ENCODE measurements at places on chromosomes 11 and 22.

DNA sequence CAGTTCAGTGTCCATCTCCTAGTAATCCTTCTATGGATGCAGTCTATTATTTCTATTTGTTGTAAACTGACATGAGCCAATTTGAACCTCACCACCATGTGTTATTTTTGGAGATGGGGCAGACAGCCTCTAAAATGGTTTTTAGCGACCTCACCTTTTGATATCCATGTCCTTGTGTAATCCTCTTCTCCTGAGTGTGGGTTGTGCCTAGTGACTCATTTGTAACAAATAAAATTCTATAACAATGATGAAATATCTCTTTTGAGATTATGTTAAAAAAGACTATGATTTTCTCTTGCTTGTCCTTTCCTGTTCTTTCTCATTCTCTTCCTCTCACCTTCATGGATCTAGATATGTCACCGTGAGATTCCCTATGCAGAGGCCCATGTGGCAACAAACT, 554.6 kb upstream of the ANO3 start:
- DNase-seq: no peak

DNA sequence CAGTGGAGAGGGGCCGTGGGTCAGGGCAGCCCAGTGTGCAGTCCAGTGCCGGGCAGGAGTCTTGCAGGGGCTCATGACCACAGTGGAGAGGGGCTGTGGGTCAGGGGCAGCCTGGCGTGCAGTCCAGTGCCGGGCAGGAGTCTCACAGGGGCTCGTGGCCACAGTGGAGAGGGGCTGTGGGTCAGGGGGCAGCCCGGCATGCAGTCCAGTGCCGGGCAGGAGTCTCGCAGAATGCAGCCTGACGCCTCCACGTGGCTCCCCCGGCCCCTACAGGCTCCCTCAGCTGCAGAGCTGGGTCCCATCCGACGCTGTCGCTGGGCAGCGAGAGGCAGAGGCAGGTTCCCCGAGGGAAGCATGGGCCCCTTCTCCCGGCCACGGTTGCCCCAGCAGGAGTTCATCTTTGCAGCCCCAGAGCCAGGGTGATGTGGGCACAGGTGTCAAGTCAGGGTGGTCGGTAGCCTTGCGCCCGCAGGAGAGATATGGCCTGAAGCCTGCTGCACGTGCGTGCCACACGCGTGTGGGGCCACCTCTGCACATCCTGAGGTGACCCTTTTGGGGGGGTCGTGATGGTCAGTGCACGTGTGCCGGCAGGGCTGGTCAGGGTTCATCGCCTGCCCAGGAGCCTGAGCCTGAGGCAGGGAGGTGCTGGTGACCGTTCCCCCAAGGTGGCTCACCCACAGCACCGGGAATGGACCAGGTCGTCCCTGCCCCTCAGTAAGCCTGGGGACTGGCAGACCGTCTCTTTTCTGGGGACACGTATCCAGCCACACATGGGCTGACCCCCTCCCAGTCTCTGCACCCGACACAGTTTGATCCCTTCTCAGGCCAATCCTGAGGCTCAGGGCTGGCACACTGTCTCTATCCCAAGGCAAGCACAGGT, 2.9 kb downstream of the IFITM5 start:
- DNase-seq: no peak

- DNase-seq: no peak
Measured at GRCh38 chr11:3641701-3642070, at the start of gene ART5. Gene ART5, minus strand, starts transcription at chr11:3641992. Its CDS starts 130 bp downstream, at chr11:3641862.

DNA sequence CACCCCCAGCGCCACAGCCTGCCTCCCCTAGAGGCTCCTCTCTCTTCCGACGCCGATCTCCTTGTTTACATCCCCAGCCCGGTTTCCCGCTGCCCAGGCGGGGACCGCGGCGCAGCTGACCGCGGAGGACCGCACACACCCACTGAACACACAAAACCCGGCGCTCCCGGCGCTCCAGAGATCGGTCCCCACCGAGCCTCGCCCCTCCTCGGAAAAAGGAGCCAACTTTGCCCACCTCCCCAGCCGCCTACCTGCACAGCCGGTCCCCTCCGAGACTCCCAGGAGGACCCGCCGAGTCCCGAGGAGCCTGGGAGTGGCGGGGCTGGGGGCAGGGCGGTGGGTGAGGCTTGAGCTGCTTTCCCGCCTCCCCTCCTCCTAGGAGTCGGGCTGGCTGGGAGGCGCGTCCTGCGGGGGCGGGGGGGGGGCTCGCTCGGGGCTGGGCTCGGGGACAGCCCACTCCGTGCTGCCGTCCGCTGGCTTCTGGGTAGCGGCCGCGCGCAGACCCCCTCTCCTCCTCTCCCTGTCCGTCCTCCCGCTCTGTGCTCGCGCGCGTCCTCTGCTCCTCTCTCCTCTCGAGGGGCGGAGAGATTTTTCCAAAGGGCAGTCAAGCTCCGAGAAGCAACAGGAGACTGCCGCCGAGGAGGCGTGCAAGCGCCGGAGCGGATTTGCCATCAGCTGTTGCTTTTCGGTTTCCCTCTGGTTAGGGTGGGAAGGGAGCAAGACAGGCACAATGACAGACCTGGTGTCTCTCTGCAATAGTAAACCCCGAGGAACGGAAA, at the start of gene FXYD6:
TSS of gene FXYD6 (minus strand) at position 318 of the 779 bp plus-strand sequence. CDS start 33,882 bp downstream, outside the sequence.
- DNase-seq: no peak

DNA sequence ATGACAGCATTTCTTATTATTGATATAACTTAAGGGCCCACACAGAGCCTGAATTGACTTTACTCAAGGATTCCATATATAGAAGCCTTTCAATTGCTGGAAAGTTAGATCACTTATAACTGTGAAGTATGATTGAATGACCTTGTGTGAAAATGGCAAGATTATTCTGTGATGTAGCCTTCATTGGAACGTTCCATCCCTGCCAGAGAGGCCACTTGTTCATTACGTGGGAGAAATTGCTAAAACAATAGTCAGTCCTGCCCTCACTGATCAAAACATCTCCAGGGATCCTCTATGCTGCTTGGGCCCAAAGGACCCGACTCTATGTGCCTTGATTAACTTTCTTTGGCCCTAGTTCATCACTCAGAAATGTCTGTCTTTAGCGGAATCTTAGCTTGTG, 159.5 kb upstream of the BLID start:
- no peak for DNase-seq

GRCh38 chr11:55707029-55707428, 45.0 kb downstream of the OR4C6 start:
- DNase-seq: no peak

GRCh38 chr11:129992161-129992944, 10.3 kb downstream of the PRDM10 start:
- peak; percentile 47 for DNase-seq

- no peak for DNase-seq
Measured at GRCh38 chr11:112247201-112247600, 13.5 kb downstream of the PLET1 start.

- DNase-seq: no peak
Measured at GRCh38 chr11:75371949-75372876, 20.8 kb upstream of the ARRB1 start.

GRCh38 chr11:74306435-74307175, 4.8 kb downstream of the P4HA3 start:
- DNase-seq: no peak

DNA sequence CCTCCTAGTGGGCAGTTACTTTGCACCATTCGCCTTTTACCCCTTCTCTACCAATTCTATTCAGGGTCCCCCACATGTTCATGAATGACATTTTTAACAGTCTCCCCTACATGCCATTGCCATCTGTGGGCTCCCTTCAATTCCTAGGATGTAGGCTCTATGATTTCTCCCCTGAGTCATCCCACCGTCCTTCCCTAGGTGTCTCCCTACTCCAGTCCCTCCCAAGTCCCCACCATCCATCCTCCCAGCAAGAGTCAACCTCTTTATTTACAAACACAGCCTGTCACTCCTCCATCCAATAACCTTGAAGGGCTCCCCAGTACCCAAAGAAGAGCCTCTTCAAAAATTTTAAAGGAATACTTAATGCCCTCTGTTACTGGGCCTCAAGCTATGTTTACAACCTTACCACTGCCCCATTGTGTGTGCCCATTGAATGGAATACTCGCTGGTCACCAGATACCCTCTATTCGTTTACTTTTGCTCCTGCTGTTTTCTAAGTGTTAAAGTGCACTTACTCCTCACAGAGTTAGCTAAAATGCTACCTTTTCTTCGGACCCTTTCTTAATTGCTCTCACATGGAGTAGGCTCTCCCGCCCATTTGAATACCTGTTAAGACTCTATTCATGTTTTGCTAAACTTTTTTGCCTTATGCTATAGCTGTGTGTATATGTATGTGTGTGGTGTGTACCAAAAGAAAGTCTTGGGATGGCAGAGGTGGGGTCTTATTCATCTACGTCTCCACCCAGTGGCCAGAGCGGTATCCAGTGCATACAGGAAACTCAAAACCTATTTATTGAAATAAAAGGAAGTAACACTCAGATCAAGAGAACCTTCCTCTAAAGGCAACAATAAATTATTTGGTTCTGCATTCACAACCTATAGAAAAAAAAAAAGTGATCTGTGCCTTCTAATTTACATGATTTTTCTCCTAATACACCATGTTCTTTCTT, 235.8 kb upstream of the CCDC90B start:
- no peak for DNase-seq

- no peak for DNase-seq
Measured at GRCh38 chr22:30742291-30743256, 47.9 kb downstream of the OSBP2 start.

GRCh38 chr11:33317662-33318061, 60.5 kb downstream of the HIPK3 start:
- no peak for DNase-seq

DNA sequence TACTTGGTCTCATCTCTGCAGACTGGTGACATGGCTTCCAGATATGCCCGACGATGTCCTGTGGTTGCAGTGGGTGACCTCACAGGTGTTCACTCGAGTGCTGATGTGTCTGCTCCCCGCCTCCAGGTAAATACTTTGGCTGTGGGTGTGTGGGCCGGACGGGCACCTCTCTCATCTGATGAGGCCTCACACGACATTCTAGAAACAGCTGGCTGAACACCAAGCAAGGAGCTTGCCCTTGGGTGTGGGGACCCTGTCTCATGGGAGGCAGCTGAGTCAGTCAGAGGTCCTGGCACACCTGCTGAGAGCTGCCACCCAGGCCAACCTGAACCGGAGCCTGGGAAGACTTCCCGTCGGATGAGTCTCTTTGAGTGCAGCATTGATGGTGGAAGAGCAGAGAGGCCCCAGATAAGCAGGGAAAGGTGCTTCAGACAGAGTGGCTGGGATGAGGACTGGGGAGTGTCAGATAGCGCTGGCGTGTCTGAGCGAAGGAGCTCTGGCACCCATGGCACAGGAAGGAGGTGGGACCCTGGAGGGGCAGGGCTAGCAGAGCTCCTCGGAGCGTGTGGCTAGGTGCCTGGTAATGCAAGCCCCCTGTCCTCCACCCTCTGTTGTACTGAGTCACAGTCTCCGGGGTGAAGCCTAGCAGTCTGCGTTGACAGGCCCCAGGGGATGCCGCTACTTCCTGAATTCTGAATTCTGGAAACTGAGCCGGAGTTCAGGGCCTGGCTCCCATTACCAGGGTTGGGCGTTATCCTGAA, 10.4 kb upstream of the SAMM50 start:
- DNase-seq: no peak

DNA sequence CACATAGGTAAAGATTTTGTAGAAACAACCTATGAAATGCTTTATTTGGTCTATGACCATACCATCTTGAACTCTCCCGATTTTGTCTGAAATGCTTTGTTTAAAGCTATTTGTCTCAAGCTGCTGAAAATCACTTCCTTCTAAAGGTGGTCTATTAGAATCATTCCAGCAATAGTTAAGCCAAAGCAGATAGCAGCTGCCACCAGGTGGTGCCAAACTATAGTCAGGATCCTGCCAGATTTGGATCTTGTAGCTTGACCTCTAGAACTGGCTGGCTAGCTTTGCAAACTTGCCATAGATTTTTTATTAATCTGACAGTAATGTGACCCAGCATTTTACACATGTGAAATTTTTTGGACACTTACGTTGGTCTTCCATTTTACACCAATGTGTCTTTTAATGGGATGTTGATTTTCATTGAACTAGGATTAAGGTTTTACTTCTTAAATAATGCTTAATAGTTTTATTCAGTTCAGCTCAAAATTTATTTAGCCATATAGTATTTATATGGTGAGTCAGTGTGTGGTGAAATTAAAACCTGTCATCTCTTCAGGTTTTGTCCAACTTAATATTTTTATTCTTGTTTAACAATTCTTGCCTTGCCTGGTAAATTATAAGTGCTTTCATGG, 19.7 kb downstream of the CTR9 start:
- no peak for DNase-seq

- DNase-seq: no peak
Measured at GRCh38 chr11:95647871-95648270, 141.7 kb downstream of the FAM76B start.

- DNase-seq: no peak
Measured at GRCh38 chr11:61087426-61088119, 14.7 kb upstream of the CD5 start.

- no peak for DNase-seq
Measured at GRCh38 chr11:17922416-17922788, 90.4 kb downstream of the SERGEF start.

DNA sequence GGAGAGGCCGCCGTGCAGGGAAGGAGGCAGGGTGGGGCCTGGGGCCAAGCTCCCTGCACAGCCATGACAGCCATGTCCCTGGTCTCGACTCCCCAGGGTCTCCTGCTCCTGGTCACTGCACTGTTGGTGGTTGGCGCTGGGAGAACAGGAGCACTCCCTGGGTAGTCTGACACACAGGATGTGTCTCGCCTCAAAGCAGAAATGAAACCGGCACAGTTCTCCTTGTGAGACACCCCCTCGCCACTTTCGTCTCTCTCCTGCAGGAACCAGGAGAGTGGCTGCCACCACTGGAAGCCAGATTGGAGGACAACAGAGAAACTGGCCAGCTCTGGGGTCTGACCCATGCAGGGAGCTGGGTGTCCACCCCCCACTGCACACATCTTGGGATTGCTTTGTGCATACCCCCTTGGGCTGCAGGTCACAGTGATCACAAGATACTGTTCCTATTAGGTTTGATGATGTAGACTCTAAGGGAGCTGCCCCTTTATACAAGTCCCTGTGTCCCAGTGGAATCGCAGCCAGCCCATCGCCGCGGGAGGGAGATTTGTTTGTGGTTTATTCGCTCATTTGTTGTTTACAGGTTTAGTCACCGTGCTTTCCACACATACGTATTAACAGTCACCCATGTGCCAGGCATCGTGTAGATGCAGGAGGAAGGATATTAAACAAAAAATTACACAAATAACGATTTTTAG, 27.0 kb upstream of the YWHAH start:
- no peak for DNase-seq

GRCh38 chr11:7418061-7418460, 67.2 kb upstream of the OLFML1 start:
- DNase-seq: no peak

- no peak for DNase-seq
Measured at GRCh38 chr11:115501502-115501892, 2.7 kb downstream of the CADM1 start.

GRCh38 chr22:46033256-46034200, 56.6 kb upstream of the WNT7B start:
- DNase-seq: no peak

GRCh38 chr11:79431535-79431934, 9.3 kb downstream of the TENM4 start:
- no peak for DNase-seq

GRCh38 chr22:33163815-33164214, 105.6 kb upstream of the SYN3 start:
- no peak for DNase-seq

- no peak for DNase-seq
Measured at GRCh38 chr11:61009392-61010275, 38.2 kb downstream of the CD6 start.

GRCh38 chr11:118878163-118878563, 5.5 kb upstream of the CXCR5 start:
- DNase-seq: peak; percentile 54
